GM03348 (cell line): ENCODE measurements at places on chromosomes 1 and 21.

DNA sequence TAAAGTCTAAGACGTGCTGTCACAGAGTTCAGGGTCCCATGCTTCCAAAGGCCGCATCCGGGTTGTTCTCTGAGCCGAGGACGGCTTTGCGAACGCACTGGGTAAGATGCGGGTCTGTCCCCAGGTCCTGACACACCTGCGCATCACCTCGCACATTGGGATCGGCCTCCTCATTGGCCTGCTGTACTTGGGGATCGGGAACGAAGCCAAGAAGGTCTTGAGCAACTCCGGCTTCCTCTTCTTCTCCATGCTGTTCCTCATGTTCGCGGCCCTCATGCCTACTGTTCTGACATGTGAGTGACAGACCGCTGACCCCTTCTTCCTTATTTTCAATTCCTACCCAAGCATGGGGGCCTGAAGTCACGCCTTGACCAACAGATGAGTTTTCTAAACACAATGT, 25.3 kb downstream of the TFF3 start:
- DNase-seq = no peak

DNA sequence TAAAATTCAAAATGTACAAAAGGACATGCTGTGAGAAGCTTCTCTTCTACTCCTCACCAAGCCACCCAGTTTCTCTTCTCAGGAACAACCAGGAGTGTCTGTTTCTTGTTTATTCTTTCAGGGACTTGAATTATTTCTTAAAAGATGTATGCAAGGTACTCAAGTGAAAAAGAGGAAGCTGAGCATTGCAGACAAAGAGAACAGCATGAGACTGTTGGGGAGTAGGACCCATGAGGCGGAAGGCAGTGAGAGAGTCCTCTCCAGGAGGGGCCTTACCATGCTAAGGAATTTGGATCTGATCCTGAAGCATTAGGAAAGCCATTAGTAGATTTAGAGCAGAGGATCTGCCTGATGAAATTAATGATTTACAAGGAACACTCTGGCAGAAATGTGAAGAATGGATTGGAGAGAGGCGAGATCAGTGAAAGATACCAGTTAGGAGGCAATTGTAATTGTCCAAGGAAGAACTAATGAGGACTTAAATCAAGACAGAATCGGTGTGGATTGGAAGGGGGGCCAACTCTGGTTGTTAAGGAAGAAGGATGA, 14.7 kb upstream of the SSX2IP start:
- DNase-seq = no peak

- DNase-seq = no peak
These were observed 50.5 kb upstream of the ZYG11A start for GRCh38 chr1:52792036-52792435.

GRCh38 chr1:61120246-61120840, 38.0 kb downstream of the NFIA start:
- DNase-seq = no peak

- no peak for DNase-seq
These were observed 31.0 kb downstream of the TRIT1 start for GRCh38 chr1:39852214-39852791.

DNA sequence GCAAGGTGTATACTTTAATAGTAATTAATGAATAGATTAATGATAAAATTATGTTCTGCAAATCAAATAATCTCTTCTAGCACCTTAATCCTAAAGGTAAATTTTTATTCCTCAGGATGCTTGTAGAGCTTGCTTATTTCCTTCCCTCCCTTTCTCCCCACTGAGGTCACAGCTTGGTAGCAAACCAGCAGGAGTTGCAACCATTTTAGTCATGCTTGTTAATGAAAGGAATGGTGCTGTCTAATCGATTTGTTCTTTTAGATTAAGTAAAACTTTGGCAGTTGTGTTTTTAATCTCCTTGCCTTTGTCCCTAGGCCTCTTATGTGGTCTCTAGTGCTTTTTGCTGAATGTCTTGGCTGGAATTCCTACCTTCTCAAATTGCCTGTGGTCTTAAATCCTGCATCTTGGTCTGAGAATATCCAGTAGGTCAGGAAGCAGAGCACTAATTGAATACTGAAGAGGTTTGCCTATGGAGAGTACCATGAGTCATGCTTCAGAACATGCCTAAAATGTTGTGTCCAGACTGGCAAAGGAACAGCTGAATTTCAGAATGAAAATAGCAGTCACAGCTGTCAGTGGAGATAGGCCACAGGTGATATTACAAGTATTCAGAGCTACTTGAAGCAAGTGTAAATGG, 36.3 kb upstream of the RWDD3 start:
- DNase-seq = peak; percentile 22

GRCh38 chr1:38193040-38193439, 146.4 kb upstream of the POU3F1 start:
- DNase-seq = no peak
